CD4-positive, alpha-beta T cell treated with Interleukin-15 for 1 hour (primary cell): ENCODE measurements at places on chromosomes 12 and 14.
A peak's percentile ranks its signal among the peaks of the same experiment; 100 is the strongest.

DNA sequence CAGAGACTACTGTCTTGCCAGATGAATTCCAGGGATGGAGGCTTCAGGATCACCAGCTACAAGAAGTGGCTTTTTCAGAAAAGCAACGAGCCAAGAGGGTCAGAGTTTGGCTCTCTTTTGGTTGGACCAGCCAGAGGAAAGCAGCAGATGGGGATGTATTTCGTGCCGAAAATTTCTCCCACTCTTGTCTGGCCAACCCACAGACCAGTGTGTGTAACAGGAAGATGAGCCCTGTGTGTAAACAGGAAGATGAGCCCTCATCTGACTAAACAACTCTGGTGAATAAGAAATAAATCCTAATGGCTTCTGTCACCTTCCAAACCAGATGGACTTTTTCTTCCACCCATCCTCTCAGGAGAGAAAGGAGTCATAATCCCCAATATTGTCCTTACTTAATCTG is 13.1 kb downstream of the GPR68 start:
- no peak for DNase-seq

DNA sequence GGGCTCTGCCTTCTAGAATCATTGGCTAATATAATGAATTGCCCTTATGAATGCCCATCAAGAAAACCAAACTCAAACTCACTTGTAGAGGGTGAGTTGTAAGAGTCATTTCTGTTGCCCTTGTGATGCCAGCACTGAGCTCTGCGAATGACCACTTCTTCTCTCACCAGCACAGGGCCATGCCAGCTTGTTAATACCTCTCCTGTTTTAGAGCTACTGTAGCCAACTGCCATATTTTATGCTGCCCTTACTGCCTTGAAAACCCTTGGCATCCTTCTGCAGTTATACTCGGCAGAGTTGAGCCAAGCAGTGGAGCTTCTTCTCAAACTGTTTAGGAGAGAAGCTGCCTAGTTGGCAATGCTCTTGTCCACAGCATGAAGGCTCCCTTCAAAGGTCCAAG is 8.1 kb downstream of the KRT75 start:
- DNase-seq = no peak

GRCh38 chr12:74671421-74671820 is 133.8 kb downstream of the ATXN7L3B start:
- DNase-seq = no peak

DNA sequence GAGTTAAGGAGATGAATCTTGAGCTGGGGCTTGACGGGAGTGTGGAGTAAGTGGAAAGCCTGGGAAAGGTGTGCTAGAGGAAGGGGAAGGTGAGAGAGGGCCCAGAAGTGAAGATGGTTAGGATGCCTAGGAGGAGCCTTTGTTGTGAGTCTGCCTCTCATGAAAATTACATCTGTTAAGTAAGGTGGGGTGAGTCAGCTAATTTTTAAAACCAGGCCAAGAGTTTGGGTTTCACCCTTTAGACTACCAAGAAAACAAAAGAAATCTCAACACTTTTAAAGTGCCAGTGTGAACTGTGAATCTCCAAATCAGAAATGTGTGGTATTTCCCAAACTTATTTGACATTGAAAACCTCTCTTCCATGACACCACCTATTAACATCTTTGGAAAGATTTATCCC is 185.2 kb downstream of the CRADD start:
- DNase-seq = no peak

DNA sequence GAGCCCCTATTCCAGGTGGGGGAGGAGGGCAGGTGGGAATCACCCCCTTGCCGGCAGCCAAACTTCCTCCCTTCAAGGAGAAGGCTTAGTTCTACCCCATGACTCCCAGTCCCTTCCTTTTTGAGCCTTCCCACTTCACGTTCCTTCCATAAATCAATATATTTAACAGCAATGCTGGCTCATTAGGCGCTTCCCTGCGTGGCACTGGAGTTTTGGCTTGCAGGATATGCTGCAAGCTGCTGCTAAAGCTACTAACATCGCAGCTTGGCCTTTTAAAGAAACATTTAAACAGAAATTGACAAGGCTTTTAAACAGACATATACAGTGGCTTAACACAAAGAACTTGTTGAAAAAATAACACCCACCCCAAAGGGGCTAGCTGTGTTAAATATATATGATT is 308.0 kb upstream of the FKBP4 start:
- DNase-seq = no peak

DNA sequence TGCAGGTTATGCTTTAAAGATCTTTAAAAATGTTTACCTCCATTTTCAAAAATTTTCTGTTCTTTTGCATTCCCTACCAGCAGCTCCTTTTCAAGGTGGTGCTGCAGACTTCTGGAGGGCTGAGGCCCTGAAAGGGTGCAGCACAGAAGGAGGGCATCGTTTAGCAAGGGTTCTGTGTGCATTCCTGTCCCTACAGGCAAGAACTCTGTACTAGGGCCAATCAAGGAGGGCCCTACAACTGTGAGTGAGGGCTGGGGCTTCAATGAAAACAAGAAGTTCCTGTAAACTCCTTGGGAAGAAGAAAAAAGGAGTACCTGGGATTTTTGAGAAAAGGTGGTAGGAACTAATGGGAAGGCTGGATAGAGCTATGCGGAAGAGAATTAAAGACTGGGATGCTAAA is 50.7 kb upstream of the CSRP2 start:
- no peak for DNase-seq

- peak; percentile 69 for DNase-seq
These were observed 57.1 kb downstream of the ATG14 start for GRCh38 chr14:55354500-55354899.
